Fibroblast of the conjunctiva (primary cell): ENCODE measurements at places on chromosomes 1 and 21.

DNA sequence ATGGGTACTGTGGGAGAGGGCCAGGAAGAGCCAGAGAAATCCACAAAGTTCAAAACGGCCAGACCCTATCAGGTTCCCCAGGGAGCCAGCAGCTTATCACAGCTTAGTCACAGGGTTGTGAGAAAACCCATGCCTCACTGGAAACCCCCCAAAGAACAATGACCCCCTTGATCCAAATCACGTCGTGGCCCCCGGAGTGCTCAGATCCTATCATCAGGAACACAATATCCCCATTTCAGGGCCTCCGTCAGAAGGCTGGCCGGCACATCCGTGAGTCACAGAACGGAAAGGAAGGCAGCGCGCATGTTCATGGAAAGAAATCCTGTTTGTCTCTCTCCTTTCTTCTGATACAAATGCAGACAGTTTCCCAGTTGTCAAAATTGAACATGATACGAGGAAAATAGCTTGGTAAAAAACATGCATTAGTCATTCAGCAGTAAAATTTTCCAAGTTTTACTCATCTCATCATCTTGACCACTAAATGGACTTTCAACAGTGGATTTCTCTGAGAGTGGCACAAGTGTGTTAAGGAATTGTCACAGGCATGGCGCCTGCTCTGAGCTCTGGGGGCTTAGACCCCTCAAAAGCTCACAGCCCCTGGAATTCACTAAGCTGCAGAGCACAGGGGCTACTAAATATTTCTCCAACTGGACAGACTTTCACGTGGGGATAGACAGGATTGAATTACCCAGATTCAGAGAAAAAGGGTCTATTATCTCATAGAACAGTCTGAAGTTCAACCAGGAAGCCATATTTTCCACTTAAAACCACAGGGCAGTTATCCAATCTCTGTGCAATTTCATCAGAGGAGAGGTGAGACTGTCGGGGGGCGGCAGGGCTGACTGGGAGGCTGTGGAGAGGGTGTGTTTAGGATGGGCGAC is 124.8 kb downstream of the RIPK4 start:
- peak; percentile 60 for DNase-seq

DNA sequence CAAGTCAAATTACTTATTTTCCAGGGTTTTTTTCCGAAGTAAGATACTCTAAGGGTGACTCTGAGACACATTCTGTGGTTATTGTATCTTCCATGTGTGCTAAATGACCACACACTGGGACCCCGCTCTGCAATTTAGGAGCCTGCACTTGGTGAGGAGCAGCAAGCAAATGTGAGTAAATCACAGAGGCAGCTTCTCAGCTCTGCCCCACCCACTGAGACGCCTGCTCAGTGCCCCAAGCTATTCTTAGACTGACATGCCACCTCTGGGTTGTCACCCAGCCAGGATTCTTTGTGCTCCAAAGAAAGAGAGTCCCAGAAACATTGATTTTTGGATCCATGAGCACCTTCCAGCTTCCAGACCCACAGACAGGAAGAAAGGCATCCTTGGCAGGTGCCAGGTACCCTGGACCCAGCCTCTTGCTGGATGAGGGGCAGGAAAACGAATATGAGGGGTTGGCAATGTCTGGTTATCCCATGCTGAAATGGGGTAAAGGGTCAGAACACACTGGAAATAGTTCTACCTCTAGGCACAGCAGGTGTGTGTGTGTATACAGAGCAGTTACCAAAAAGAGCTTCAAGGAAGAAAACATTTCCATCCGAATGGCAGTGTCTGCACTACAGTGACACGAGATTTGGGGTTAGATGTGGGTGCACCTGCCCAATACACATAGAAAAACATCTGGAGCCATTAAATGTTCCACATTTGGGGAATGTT is 41.2 kb downstream of the TNR start:
- DNase-seq, result no peak

DNA sequence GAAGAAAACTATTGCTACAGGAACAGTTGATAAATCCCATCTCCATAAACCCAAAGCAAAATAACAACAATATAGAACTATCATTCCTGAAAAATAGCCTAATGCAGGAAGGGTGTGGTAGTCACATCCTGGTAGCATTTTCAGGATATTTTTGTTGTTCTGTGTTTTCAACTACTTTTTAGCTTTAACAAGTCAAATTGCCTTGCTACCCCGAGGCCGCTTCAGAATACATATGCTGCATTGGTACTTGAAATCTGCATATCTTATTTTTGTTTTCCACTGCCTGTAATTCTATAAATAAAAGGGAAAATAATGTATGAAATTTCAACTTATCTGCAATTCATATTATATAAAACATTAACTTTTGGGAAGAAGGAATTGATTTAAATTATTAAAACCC is 36.8 kb upstream of the SYT14 start:
- DNase-seq, result no peak

DNA sequence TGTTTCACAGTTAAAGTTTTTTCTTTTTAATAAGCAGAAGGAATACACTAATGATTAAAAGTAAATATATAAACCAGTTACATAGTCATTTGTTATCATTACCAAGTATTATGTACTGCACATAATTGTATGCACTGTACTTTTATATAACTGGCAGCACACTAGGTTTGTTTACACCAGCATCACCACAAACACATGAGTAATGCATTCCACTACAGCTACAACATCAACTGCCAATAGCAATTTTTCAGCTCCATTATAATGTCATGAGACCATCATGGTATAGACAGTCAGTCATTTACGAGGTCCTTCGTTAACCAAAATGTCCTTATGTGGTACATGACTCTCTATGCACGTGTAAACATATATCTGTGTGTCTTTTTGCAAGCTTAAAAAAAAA is 35.2 kb downstream of the SCYL3 start:
- no peak for DNase-seq

GRCh38 chr1:156083800-156084790 is 1.8 kb upstream of the MEX3A start:
- DNase-seq, result no peak

- DNase-seq, result no peak
These were observed 149.1 kb downstream of the FCRL5 start for GRCh38 chr1:157403203-157403602.

DNA sequence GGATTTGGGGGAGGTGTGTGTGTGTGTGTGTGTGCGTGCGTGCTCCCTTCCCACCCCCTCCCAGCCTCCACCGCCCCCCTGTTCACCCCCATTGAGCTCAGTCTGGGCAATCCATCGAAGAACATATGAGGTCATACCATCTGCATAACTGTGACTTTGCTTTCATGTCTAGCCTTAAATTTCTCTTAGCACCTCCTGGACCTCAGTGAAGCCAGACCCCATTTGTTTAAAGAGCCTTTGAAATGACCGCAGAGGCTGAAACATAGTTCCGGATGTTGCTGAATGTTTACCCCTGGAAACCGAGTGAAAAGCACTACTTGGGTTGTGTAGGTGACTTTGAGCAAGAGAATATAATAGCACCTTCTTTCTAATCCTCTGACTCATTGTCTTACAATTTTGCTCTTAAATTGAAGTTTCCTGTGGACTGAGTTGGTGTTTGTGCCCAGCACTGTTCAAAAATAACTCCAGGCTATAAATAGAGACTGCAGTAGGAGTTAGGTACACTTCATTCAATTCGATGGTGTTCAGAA is 75.4 kb downstream of the UBE4B start:
- no peak for DNase-seq

DNA sequence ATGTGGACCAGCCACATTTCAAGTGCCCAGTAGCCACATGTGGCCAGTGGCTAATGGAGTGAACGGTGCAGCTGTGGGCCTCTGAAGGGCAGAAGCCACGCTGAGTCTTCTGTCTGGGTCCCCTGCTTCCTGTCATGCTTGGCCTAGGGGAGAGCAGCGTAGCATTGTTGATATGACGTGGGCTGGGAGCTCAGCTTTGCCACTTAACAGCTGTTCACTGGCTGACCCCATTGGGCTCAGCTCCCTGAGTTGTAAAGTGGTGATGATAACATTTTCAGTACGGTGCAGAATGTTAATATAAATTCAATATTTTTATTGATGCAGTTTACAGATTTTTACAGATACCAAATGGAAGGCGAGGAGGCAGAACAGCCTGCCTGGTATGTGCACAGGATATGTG is 4.5 kb downstream of the PODN start:
- no peak for DNase-seq
